Stimulated activated CD4-positive, alpha-beta T cell treated with anti-CD3 and anti-CD28 coated beads, TNF-alpha, amount 100 ng/mL, for 4 hours (primary cell): ENCODE measurements at places on chromosomes 2 and 18.

DNA sequence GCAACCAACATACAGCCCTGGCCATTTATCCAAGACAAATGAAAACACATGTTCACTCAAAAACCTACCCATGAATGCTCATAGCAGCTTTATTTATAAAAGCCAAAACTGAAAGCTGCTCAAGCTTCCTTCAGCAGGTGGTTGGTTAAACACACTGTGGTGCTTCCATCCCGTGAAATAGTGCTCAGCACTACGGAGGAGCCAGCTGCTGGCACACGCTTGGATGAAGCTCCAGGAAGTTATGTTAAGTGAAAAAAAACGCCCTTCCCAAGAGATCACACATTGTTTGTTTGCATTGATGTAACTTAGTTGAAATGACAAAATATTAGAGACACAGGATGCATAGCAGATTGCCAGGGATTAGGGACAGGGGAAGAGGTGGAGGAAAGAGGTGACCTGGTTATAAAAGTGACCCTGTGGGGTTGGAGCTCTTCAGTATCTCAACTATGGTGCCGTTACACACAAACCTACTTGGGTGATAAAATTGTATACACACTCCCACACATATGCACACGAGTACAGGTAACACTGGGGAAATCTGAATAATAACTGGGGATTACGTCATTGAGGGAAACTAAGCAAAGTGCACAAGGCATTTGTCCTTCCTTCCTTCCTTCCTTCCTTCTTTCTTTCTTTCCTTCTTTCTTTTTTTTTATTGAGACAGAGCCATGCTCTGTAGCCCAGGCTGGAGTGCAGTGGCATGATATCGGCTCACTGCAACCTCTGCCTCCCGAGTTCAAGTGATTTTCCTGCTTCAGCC lies 6.2 kb upstream of the ALPG start:
- DNase-seq = no peak

DNA sequence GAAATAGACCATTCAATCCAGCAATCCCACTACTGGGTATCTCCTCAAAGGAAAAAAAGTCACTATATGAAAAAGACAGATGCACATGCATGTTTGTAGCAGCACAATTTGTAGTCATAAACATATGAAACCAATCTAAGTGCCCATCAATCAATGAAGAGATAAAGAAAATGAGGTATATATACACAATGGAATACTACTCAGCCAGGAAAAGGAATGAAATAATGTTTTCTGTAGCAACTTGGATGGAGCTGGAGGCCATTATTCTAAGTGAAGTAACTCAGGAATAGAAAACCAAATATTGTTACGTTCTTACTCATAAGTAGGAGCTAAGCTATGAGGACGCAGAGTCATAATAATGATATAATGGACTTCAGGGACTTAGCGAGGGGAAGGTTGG lies 45.2 kb upstream of the LRRC30 start:
- no peak for DNase-seq

- no peak for DNase-seq
Observed at GRCh38 chr18:59451073-59451472, 92.0 kb upstream of the LMAN1 start.

DNA sequence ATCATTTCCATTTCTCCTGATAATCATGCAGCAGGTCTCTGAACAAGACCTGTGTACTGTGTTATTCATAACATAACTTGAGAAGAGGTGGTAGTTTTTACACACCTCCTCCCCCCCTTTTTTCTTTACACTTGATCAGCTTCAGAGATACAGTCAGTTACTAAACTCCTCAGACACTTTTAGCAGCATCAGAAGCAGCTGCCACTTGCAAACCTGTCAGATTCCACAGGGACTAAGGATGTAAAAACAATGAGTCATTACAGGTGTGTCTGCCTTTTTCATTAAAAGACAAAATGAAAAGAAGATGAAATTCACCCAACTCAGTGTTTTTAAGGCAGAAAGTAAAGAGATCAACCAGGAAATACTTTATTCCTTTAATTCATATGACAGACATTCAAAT lies 254.0 kb downstream of the NRXN1 start:
- DNase-seq = no peak

DNA sequence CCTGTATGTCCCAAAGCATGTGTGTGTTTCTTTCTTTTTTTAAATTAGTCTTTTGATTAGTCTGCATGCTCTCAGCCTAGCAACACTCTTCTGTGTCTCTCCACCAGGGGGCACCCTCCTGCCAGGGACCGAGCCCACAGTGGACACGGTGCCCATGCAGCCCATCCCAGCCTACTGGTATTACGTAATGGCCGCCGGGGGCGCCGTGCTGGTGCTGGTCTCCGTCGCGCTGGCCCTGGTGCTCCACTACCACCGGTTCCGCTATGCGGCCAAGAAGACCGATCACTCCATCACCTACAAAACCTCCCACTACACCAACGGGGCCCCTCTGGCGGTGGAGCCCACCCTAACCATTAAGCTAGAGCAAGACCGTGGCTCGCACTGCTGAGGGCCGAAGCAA lies 93.8 kb downstream of the NRP2 start:
- peak; percentile 4 for DNase-seq

DNA sequence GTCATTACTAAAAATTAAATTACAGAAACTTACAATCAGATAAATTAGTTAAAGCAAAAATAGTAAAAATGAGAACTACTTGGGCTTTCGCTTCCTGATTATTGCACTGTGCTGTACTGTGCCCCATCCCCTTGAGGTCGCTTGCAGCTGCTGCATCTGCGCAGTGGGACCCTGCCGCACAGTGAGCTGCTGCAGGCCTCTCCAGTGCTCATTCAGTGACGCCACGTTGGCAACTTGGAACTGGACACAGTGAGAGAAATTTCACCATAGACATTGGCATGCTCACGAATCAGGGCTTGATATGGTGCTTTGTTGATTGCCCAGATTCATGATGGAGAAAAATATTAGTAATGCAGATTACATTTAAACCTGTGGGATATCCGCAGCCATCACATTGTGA lies 290.8 kb upstream of the MYT1L start:
- no peak for DNase-seq

DNA sequence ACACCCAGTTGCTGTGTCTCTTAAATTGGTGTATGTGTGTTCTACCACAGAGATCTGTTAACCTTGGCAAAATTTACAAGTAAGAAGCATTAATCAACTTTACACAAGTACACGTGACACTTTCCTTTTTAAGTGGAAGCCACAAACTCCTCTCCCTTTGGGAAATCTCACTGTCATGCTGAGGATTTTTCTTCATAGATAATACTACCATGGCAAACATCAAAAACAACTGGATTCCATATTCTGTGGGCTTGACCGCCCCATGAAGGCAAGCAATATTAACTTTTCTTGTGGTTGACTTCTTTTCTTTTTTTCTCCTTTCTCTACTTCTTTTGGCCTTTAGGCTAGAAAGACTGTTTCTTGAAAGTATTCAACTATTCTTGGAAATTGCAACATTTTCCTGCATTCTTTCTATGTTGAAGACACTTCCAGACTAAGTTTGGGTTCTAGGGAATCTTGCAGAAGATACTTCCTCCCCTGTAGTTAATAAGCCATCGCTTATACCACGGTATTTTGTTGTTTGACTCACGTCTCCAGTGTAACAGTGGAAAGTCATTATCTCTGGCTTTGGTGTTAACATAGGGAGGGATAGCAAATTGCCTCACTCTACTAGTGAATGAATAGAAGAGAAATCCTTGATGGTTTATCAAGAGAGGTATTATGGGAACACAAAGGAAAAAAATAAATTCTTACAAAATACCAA lies 79.5 kb downstream of the SLC8A1 start:
- DNase-seq = no peak

DNA sequence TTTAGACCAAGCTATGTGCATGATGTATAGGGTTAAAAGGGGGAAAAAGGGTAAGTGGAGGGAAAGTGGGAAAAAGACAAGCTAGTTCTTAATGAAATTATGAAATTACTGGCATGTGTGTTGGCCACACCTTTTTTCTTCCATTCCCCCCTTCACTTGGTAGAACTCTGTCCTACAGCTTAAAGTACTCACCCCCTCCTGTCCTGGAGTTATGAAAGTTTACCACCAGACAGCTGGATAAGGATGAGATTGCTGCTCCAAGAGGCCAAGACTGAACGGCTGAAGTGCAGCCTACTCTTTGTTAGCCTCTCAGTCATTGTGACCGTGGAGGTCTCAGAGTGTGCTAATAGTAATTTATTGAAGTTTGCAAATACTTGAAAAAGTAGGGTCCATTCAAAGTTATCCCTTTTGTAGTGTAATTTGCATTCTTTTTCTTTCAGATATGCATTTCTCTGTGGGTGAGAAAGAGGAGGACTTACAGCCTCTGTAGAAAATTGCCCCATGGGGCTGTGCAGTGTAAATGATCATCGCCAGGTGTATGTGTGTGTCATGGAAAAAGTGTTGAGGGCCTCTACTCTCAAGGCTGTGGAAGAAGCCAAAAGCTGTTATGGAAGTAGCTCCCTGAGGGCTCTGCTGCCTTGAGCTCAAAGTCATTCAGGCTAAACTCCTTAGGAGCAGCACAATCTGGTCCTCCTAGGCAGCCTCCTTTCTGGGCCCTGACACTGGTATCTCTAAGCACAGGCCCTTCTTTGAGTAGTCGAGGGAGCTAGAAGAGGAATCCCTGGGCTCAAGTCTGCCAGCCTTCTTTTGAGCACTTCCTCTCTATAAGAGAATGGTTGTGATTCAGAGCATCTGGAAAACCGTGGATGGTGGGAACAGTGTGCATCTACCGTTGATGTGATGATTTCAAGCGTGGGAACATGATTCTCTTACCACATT lies 46.2 kb downstream of the LHCGR start:
- DNase-seq = no peak

GRCh38 chr2:171044416-171044815 lies 115.4 kb downstream of the GORASP2 start:
- no peak for DNase-seq

DNA sequence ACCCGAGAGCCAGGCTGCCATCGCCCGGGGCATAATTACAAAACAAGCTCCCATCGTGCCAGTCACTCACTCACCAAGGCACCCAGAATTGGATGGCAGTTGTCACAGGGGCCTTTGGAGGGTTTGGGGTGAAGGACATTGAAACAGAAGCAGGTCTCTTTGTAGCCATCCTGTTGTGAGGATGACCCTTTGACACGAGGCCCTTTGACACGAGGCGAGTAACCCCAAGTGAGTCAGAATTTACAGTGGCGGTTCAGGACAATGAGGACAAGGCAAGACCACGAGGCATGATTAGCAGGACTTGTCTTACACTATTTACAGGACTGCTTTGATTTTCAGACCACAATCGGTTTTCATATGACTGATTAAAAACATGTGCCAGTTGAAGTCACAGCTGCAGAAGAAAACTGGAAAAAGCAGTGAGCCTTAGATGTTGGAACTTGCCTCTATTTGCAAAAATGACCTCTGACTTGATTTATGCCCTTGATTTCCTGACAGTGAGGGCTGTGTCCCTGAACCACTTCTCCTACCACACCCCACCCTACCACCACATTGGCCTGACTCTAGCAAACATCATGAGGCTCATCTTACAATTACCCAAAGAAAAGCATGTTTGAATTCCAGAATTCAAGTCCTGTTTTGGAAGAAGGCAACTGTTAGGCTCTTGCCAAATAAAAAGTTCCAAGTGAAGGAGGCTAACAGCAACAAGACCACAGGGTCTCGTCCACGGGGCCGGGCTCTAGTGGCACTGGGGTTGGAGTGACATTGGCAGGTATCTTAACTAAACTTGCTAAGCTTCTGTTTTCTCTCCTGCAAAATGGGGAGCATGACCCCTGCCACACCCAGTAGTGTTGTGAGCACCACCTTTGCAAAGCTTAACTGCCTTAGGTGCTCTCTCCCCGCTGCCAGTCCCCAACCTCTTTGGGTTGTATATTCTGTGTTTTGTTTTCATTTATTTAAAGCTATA lies 64.4 kb upstream of the FOSL2 start:
- DNase-seq = no peak

- DNase-seq = no peak
Observed at GRCh38 chr2:240792629-240793312, 27.2 kb downstream of the KIF1A start.

DNA sequence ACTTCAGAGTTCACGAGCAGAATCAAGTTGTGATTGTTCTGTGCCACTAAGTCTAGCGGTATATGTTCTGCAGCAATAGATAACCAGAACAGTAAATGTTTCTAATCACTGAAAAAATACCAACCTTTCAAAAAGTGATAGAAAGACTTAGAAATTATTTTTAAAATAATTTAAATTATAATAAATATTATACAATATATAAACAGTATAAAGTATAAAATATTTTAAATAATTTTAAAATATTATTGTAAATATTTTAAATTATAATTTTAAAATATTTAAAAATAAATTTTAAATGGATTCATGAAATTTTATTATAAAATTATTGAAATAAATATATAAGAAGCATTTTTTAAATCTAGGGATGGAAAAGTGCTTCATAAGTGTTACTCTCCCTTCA lies 126.3 kb upstream of the ID2 start:
- no peak for DNase-seq

DNA sequence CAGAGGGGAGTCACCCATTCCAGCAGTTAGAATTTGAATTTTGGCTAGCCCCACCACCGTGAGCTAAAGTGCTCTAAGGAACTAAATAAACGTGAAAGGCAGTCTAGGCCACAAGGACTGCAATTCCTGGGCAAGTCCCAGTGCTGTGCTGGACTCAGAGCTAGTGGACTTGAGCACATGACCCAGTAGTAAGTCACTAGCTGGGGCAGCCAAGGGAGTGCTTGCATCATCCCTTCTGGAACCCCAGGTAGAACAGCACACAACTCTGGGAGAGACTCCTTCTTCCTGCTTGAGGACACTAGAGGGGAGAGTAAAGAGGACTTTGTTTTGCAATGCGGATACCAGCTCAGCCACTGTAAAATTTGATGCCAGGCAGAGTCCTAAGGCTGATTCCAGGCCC lies 672.2 kb downstream of the CPS1 start:
- DNase-seq = no peak

- DNase-seq = no peak
Observed at GRCh38 chr18:51390702-51391101, 193.2 kb upstream of the MEX3C start.
